ENCODE measurements at places on chromosomes 7 and 10.

DNA sequence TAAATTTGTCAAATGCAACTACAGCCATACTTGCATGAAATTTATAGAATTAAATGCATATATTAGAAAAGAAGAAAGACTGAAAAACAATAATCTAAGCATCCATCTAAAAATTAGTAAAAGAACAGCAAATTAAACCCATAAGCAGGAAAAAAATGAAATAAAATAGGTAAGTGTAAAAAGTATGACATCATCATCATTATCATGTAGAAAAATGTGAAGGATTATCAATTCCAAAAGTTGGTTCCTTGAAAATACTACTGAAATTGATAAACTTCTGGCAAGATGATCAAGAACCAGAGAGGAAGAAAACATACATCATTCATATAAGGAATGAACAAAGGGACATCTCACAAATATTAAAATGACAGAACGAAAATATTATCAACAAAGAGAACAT lies 19.6 kb upstream of the HECW1 start:
- DNase-seq: no peak

- DNase-seq: no peak
Measured at GRCh38 chr7:107978815-107979408, 24.0 kb downstream of the LAMB1 start.

DNA sequence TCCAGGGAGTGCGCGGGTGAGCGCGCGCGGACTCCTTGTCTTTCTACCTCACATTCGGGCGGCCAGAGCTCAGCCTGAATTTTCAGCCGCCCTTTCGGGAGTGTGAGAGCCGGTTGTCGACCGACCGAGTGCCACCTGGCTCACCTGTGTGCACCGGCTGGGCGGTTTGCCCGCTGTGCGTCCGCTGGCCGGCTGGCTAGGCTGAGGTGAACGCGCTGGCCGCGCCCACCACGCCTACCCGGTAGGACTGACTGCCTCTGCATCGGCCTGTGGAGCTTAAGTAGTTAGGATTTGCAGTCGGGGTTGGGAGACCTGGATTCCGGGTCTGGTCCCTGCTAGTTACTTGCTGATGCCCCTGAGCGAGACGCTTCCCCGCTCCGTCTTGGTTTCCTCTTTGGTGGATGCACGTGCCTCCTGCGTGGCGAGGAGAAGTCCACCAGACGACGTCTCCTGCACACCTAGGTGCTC lies 553 bp downstream of the TSPAN15 start:
- no peak for DNase-seq

DNA sequence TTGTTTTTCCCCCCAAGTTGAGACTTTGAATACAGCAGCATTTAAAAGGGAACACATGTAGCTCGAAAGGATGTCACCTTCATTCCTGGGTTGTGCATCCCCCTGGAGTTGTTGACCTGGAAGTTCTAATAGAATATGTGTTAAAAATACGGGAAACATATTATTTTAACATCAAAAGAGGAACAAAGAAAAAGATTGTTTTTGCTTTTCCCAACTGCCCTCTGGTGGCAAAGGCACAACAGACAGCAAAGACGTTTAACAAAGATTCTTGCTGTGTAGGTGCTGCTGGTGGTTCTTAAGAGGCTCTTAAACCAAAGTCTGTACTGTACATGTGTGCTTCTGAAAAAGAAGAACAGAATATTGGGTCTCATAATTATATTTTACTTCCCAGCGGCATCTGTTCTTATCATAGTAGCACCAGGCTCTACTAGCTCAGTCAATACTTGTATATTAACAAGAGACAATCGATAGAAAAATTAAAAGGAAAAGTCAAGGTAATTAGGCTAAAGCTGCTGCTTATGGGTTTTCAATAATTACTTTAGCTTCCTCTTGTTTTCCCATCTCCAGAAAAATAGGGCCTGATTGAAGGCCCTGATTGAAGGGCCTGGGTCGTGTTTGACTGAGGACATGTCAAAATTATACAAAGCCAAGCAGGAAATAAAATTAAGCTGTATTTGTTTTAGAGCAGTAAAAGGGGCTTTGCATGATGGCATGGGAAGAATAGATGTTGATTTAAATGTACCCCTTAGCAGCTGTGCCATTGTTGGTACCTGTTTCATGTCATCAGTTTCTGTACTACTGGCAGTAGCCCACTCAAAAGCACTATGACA lies 384.2 kb upstream of the LRGUK start:
- DNase-seq: no peak

GRCh38 chr7:127706766-127707165 lies 54.8 kb downstream of the SND1 start:
- no peak for DNase-seq

DNA sequence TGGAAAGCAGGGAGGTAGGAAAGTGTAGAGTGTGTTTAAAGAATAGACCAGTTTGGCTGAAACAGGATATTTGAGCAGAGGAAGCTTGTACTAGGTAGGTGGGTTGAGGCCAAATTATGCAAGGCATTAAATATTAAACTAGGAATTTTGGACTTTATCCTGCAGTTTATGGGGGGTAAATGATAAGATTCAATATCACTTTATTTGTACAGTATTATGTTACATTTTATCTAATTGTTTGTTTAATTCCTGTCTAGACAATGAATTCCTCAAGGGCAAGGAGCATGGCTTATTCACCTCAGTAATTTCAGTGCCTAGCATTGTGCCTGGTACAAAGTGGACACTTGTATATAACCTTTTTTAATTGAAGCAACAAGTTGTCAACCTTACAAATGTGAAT lies 125.9 kb downstream of the CFTR start:
- no peak for DNase-seq

GRCh38 chr10:52574697-52575096 lies 197.9 kb downstream of the MBL2 start:
- DNase-seq: no peak

DNA sequence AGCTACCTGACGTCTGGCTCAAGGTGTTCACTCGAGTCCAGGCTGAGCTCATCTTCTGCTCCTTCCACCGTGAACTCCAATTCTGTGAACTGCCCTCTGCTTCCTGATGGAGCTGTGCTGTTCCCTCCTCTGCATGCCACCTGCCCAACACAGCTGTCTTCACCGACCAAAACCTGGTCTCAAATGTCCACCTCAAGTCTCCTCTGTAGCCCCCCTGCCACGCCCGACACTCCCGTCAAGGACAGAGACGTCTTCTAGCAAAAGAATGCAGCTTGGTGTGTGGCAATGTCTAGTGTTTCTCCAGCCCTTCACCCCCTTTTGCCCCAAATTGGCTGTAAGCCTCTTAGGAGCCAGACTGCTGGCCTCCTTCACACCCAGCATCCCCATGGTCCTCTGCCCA lies 305.1 kb downstream of the DNAJB6 start:
- no peak for DNase-seq
